Upper lobe of right lung (tissue), 1 donor: ENCODE measurements at places on chromosomes 13 and 19. TPM values are rescaled to one million over a fixed set of nuclear protein-coding genes. Genes with fewer than 3 reads are reported as not detected.
A peak's percentile ranks its signal among the peaks of the same experiment; 100 is the strongest.

- no peak for DNase-seq
Measured at GRCh38 chr13:112639521-112639920, 50.3 kb upstream of the ATP11A start.

- no peak for DNase-seq
Measured at GRCh38 chr19:5864725-5865486, 5.4 kb downstream of the FUT5 start.

DNA sequence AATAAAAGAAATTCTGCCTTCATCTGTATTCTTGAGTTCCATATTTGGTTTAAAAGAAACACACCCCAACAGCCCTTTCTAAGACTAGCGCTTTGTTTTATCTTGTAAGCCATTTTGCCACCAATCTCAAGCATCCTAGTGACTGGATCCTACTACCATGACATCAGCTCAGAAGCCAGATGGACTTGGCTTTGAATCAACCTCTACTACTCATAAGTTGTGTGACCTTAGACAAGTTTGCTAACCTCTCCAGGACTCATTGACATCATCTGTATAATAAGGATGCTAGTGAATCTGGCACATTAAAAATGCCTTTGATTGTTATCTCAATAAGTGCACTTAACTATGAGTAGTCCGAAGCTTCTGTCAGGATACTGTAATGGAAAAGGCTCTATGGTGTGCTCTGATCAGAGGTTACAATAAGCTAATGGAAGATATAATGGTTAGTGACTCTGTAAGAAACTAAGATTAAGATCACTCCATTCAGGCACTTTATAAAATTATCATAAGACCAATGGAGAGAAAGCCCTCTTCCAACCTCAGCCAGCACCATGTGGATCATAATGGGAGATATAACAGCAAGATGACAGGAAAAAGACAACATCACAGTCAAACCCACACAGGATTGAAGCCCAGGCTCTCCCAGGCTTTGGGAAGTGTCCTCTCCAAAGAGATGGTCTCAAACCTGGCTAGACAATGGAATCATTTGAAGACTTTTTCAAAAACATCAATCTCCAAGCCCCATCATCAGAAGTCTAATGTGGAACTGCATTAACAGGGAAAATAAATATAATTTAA, 180.6 kb upstream of the MIR17HG start:
- no peak for DNase-seq

- no peak for DNase-seq
Measured at GRCh38 chr19:13957051-13957450, 4.7 kb downstream of the DCAF15 start.

- DNase-seq, result no peak
Measured at GRCh38 chr13:47679401-47679800, 321.7 kb downstream of the SUCLA2 start.

- DNase-seq, result no peak
Measured at GRCh38 chr19:17172624-17173345, 42.4 kb upstream of the USE1 start.

DNA sequence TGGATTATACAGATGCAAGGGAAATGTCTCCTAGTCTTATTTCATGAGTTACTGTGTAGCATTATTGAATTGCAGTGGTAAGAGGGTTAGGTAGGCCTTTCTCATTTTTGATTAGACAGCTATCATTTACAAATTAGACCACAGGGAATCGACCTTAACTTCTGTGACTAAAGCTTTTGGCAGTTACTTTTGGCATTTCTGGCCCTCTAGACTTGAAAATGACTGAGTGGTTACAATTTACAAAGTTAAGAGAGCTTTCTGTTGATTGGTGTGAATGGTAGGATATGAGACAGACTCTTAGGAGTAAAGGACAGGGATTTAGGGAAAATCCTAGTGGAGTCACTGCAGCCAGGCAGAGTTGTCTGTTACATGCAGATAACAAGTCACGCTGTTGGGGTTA, 86.1 kb downstream of the GGACT start:
- no peak for DNase-seq

- DNase-seq, result no peak
Measured at GRCh38 chr13:112953591-112954487, 15.2 kb upstream of the MCF2L start.

DNA sequence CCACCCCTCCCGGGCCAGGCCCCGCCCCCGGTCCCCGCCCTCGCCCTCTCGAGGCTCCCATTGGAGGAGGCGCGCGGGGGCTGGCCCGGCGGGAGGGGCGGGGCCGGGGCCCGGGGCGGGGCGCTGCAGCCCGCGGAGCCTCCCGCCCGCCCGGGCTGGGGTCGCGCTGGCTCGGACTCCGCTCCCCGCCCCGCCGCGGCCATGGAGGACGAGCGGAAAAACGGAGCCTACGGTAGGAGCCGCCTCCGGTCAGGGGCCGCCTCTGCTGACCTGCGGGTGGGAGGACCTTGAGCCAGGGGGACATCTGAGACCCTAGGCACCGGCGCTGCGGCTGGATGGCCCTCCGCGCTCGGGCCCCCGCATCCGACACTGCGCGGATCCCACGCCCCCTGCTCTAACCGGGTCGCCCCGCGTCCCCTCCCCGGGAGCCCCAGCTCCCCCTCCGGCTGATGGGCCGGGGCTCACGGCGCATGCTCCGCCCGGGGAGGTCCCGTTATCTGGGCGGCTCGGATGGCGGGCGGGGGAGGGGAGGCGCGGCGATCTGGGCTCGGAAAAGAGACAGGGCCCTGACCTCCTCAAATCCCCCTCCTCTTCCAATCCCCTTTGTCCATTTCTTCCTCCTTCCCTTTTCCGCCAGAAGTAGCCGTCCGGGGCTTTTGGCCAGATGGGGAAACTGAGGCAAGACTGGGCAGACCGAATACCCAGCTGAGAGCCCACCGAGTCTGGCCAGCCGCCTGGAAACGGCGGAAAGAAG, 15.4 kb upstream of the AP1M2 start:
- peak; percentile 93 for DNase-seq

DNA sequence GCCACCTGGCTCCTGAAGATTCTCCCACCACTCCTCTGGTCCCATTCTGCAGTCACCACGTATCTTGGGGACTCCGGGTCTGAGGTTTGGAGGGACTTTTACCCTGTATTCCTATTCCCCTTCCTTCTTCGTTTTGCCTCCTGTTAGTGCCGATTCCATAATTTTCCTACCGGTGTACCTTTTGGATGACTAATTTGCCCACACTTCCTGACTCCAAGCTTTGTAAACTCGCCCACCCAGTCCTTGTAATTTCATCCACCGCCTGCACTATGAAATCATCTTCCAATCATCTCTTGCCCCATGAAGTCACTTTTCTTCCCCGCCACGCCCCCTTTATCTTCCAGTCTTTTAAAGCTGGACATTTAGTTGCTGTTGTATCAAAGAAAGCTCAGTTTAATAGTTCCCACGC, 572 bp downstream of the UCHL3 start:
- DNase-seq, result no peak

- no peak for DNase-seq
Measured at GRCh38 chr19:39946532-39946931, 12.1 kb upstream of the FCGBP start.

- DNase-seq, result no peak
Measured at GRCh38 chr13:35387682-35388250, 88.7 kb downstream of the MAB21L1 start.

GRCh38 chr19:51161266-51161665, 19.2 kb downstream of the SIGLEC7 start:
- DNase-seq, result no peak

DNA sequence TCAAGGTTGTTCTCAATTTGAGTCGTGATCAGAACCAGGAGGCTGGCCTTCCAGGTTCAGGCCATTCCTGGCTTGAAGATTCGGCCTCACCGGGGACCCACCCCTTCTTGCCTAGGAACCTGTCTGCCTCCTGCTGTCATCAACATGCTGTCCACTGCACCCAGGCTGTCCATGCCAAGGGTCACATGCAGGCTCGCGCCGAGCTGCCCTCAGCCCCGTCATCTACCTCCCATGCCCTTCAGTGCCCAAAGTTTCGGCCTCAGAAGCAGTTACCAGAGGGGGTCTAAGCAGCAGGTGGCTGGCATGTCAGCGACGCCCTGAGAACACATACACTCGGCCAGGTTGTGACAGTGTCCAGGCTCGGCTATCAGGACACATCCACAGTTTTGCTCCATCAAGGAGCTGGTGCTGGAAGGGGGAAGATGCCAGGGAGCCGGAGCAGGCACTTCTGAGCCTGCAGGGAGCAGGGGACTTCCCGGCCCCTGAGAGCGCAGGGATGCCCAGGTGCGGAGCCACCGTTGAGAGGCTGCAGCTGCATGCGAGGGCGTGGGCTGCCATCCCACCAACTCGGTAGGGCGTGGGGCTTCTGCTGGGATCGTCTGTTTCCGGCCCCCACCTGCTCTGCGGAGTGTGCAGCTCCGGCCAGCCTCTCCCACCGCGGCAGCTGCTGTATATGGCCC, 590.9 kb upstream of the SLITRK5 start:
- DNase-seq, result peak; percentile 37

DNA sequence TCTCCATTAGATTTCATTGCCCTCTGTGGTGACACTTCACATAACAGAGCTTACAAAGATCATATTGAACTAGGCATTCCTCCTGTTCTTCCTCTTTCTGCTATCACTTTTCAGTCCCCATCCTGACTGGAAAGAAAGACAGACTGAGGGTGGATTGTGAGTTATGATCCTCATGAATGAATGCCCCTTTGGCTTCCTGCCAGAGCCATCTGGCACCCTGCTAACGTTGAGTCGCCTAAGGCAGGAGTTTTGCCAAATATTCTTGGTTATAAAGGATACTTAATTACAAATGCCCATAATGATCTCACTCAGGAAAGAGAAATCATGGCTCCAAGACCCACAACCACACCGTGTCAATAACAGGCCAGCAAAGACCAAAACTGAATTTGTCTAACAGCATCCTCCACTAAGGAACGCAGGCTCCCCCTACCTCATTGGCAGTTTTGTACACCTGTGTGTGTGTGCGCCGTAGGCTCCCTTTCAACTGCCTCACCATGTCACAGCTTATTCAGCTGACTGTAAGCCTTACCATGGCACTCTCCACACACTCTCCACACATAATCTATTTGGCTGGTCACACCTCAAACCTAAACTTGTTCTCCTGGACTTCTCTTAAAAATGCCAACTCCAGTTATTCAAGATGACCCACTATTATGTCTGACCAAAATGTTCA, 15.5 kb downstream of the ZNF211 start:
- DNase-seq, result no peak

DNA sequence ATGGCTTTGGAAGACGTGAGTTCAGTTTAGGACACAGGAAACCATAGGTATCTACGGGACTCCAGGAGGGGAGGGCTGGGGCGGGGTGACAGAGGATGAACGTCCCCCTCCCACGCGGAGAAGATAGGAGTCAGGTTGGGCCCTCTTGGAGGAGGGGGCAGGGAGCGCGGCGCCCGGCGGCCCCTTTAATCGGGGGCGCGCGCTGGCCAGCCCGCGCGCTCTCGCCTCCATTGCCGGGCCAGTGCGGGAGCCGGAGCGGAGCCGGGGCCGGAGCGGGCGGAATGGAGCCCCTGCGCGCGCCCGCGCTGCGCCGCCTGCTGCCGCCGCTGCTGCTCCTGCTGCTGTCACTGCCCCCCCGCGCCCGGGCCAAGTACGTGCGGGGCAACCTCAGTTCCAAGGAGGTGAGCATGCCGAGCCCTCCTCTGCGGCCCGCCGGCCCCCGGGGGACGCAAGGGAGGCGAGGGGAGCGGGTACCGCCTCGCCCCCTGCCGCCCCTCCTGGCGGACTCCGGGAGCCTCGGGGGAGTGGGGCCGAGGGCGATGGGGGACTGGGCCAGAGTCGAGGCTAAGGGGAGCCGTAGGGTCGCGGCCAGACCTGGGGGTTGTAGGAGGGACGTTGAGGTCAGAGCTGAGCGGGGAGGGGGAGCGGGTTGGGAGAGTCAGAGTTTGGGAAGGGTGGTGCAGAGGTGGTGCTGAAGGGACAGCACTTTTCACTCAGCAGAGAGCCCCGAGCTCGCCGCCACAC, at the start of gene TMEM145:
Gene TMEM145 (plus strand): TSS at position 214 of the 744 bp plus-strand sequence. CDS start 68 bp downstream, at position 282.
- no peak for DNase-seq

- DNase-seq, result no peak
Measured at GRCh38 chr19:10335352-10335985, 2.1 kb upstream of the RAVER1 start.

- no peak for DNase-seq
Measured at GRCh38 chr19:55386493-55386971, 800 bp downstream of the RPL28 start.

DNA sequence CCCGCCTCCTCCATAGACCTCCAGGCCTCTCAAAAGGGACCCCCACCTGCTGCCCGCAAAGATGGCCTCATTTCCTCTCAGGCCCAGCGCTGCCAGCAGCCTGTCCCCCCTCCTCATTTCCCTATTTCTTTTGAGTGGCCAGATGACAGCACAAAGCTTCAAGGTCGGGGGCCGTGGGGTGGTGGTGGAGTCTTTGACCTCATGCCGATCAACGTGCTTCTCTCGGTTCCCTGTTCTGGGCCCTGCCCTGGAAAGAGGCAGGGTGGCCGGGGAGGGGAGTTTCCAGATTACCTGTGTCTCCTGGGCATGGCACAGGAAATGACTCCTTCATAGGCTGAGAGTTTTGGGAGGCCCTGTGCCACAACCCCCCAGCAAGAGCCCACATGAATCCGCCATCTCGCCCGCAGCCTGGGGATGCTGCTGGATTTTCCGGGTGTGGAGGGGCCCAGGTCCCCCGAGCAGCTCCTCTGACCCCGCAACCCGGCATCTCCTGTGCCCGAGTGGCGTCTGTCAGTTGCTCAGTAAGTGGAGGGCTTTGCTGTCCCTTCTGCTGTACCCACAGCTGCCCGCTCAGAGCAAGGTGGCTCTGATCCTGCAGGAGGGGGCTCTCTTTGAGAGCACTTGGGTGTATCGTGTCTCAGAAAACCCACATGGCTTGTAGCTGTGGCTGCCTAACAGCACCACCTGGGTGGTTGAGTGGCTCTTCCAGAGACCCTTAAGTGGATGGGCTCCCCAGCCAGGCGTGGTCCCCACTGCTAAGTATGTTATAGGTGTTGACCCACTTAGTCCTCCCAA, 139.4 kb downstream of the SIPA1L3 start:
- no peak for DNase-seq

DNA sequence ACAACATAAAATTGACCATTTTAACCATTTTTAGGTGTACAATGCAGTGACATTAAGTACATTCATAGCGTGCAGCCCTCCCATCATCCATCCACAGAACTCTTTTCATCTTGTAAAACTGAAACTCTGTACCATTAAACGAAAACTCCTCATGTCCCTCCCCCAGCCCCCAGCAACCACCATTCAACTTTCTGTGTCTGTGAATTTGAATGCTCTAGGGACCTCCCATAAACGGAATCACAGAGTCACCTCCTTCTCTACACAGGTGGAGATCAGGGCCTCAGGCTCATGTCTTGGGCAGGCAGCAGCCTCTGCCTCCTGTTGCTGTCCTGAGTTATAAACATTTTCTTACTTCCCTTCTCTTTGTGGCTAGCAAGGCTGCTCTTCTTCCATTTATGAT, 7.3 kb upstream of the CCNE1 start:
- no peak for DNase-seq

- no peak for DNase-seq
Measured at GRCh38 chr13:93956426-93956825, 523.1 kb downstream of the DCT start.

DNA sequence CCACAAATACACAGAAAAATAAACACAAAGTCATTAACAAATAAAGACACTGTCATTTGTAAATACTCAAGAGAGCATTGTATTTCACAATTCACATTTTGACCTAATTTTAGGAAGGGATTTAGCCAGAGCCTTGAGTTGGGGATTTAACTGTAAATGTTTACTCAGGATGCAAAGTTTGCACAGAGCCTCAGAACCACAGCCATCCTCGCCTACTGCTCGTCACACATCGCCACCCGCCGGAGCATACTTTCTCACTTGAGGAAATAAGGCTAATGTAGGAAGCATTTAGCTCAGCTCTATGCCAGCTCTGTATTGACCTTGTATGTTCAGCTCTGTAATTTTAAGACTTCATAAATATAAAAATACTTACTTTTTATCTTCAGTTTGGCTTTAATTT, 442.7 kb downstream of the OXGR1 start:
- DNase-seq, result no peak

The GPR12 gene
- not detected for total RNA-seq

The ZNF773 gene
- total RNA-seq, result 7.1 TPM

The PNMA8A gene
- total RNA-seq, result 1.8 TPM

The HCN2 gene
- 0.52 TPM for total RNA-seq
